ENCODE measurements at places on chromosomes 6 and 20.

DNA sequence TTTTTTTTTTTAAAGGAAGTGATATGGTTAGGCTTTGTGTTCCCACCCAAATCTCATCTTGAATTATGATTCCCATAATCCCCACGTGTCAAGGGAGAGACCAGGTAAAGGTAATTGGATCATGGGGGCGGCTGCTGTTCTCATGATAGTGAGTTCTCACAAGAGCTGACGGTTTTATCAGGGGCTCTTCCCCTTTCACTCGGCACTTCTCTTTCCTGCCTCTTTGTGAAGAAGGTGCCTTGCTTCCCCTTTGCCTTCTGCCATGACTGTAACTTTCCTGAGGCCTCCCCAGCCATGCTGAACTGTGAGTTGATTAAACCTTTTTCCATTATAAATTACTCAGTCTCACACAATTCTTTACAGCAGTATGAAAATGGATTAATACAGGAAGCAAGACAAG lies 64.3 kb downstream of the ZFP64 start:
- DNase-seq, result no peak

DNA sequence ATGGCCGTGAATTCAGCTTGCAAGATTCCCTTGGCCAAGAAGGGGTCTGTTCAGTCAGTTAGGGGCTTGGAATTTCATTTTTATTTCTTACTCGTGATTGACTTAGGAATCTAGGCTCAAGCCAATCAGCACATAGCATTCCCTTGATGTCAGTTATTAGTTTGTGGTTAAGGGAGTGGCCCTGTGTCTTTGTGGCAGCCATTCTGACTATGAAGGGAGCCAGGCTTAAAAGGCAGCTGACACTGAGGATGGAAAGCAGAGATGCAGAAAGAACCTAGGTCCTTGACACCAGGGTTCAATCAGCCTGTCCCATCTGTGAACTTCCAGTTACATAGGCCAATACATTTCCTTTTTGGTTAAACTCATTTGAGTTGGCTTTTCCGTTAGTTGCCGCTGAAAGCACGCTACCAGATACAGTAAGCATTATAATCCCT lies 48.1 kb downstream of the MCUR1 start:
- DNase-seq, result no peak

GRCh38 chr6:30263734-30264133 lies 50.5 kb upstream of the TRIM26 start:
- DNase-seq, result no peak

DNA sequence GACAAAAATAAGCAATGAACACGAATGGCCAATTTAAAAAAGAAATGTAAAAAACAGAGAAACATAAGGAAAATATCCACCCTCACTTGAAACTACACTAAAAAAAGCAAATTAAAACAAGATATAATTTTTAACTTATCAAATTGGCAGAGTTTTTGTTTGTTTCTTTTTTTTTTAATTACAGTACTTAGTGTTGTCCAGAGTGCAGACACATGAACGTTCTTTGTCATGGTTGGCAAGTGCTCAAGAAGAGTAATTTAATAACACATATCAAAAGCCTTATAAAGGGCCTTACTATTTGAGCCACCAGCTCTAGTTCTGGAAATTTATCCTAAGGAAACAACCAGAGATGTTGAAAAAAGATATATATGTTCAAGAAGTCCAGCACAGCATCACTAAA lies 142.3 kb downstream of the ATXN1 start:
- no peak for DNase-seq

- no peak for DNase-seq
Observed at GRCh38 chr20:51931371-51931781, 129.1 kb upstream of the SALL4 start.

DNA sequence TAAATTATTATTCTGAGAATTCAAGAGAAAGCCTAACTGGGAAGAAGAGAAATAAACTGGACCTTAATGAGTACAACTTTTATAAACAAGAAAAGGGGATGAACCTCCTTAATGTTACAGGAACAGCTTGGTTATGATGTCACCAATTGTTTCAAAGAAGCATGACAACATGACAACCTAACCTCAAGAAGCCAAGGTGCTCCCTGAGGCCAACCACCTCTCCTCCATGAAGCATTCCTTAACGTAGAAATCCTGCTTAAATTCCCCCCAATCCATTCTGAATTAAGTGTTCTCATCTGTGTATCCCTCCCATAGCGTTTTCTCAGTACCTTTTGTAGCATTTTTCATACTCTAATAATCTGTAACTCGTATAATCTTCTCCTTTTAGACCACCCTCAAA lies 1.7 kb downstream of the HBS1L start:
- DNase-seq, result no peak

DNA sequence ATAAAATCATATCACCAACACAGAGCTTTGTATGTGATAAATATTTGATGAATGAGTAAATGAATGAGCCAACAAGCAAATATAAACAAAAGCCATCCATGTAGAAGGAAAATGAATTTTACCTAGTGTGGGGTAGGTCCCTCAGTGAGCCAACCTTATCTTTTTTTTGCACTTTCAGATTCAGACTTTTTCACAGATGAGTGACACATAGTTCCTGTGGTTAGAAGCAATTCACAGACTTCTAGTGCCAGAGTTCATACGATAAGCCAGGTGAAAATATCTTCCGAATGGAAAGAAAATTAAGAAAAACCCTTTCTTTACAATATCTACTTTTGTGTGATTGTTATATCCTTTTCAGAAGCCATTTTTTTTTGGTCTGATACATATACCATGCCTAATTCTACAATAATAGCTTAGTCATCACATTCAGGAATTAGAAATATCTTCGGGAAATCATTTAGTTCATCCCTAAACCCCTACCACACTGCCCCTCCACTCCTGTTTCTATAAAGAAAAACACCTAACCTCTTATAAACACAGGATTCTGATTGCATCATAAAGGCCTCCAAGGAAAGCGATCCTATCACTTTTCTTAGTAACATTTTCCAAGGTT lies 82.7 kb upstream of the CNR1 start:
- no peak for DNase-seq

- DNase-seq, result no peak
Observed at GRCh38 chr20:34385464-34385863, 22.4 kb downstream of the ITCH start.

DNA sequence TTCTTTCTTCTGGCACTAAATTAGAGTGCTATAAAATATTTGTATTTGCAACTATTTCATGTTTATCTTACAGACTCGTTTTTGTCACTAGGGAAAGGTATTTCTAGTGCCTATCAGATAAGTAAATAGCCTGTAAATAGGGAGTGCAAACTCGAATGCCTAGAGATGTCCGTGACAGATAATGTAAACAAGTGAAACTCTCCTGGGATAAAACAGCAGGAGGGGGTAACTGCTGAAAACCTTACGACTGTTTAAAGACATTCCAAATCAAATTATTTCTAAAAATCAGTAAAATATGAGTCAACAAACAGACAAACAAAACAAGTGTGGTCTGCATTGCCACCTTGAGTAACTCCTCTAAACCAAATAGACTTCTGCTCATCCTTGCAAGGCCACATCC lies 932.1 kb downstream of the EYS start:
- no peak for DNase-seq

- DNase-seq, result no peak
Observed at GRCh38 chr6:130364224-130364780, 1.5 kb upstream of the TMEM200A start.

DNA sequence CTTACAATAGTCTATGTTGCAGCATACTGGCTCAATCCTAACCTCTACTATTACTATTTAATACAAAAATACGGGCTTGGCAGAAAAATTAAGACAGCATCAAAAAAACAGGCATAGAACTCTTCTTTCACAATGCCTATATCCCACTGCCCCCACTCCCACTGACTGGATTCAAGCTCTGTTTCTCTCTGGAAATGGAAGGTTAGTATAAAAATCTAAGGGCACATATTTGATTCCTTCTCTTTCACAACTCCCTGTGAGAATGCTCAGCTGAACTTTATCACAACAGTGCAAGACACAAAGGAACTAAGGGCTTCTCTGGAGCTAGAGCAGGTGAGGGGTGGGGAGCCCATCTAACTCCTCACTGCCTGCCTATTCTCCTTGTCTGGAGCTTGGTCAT lies 258.4 kb upstream of the FAM83B start:
- DNase-seq, result no peak

- DNase-seq, result no peak
Observed at GRCh38 chr6:83199863-83200225, 6.7 kb downstream of the RWDD2A start.

- no peak for DNase-seq
Observed at GRCh38 chr6:22886650-22887581, 317.6 kb downstream of the HDGFL1 start.

- no peak for DNase-seq
Observed at GRCh38 chr6:133227344-133227743, 13.8 kb upstream of the EYA4 start.

DNA sequence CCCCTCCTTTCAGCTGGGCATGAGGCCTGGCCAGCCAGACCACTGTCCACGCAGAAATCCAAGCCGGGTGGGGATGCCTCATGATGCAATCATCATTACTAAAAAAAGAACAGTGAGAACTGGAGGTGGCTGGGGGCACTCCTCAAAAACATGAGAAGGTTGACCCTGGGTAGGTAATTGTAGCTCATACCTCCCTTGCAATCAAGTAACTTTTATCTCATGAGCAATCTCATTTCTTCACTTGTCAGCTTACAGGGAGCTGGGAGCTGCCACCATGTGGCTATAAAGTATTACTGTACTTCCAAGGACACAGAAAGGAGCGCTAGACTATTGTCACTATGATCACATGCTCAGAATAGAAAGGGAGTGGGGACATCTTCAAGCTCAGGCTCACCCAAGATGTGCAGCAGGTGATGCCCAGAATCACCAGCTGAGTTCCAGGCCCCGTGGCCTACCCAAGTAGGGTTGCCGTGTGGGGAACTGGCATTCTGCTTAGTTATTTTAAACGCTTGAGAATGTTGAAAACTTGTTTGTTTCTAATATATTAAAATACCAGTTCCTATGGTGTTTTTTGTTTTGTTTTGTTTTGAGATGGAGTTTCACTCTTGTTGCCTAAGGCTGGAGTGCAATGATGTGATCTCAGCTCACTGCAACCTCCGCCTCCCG lies 3.0 kb upstream of the CDH26 start:
- DNase-seq, result no peak

GRCh38 chr6:117389227-117390057 lies 36.3 kb downstream of the ROS1 start:
- no peak for DNase-seq

DNA sequence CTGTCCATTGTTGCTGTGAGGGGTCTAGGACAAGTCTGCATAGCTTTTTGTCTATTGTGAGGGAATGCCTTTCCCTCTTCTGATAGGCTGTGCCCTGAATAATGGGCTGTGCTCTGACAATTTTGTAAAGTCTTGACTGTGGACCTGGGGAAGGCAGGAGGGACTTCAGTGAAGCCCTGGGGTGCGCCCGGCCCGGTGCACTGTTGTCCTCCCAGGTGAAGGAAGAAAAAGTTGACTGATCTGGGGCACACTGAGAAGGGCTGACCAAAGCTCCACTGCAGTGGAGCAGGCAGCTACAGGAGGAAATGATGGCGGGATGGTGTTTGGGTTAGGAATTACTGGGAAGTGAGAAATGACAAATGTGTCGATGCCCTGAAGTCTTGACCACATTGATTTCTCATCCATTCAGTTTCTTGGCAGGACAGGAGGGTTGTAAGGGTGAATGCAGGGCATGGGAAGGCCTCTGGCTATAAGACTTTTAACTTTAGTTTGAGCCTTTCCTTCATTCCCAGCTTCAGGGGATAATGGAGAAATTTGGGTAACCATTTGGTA lies 224.0 kb upstream of the CST7 start:
- DNase-seq, result no peak

- no peak for DNase-seq
Observed at GRCh38 chr6:35673755-35674154, 15.0 kb downstream of the FKBP5 start.

GRCh38 chr20:61896058-61896961 lies 169.4 kb downstream of the TAF4 start:
- DNase-seq, result no peak

GRCh38 chr6:109239651-109240321 lies 142.5 kb downstream of the CD164 start:
- DNase-seq, result no peak

DNA sequence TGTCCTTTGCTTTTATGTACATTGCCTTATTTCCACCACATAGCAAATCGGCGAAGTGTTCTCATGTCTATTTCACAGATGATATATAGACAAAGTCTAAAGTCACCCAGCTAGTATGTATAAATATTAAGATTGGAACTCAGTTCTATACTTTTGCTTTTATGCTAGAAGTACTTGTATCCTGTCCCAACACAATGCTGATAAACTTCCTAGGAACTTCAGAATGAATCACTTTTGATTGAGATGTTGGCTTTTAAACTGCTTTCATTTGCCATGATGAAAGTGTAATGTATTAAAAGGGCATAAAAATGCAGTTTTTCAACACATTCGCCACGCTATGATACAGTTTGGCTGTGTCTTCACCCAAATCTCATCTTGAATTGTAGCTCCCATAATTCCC lies 50.8 kb downstream of the GCLC start:
- DNase-seq, result no peak

- DNase-seq, result no peak
Observed at GRCh38 chr6:38603966-38604365, 35.8 kb downstream of the BTBD9 start.

DNA sequence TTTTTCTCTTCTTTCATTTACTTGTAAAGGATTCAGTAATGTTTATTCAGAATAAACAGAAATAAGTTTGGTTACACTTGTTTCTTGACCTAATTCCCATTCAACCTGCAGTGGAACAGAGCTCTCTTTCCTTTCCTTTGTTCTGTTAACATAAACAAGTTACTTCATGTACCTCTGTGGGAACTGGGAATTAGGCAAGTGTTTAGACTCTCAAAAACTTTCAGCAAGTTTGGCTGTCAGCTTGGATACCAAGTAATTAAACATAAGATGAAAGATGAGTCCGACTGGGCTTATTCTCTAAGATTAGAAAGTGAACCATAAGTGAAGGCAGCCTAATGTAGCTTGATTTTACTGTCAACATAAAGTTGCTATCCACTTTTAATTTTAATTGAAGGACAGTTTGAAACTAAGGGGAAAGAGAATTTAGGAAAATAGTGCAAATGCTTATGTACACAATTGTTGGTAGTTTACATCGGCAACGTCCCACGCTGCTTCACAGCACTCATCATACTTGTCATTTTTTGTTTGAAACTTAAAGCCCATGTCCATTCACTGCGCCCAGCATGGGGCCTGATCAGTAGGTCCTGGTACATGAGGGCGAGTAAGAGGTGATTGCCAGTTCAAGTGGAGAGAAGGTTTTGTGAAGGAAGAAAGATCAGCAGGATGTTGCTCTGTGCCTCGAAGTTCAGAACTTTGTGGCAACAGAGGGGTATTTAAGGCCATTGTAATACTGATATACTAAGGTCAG lies 113.0 kb downstream of the PLEKHG1 start:
- no peak for DNase-seq

GRCh38 chr6:139584599-139584998 lies 210.2 kb upstream of the CITED2 start:
- DNase-seq, result no peak

All from activated naive CD4-positive, alpha-beta T cell (primary cell).